SIG-M5 (cell line): ENCODE measurements at places on chromosomes 11 and 22.

DNA sequence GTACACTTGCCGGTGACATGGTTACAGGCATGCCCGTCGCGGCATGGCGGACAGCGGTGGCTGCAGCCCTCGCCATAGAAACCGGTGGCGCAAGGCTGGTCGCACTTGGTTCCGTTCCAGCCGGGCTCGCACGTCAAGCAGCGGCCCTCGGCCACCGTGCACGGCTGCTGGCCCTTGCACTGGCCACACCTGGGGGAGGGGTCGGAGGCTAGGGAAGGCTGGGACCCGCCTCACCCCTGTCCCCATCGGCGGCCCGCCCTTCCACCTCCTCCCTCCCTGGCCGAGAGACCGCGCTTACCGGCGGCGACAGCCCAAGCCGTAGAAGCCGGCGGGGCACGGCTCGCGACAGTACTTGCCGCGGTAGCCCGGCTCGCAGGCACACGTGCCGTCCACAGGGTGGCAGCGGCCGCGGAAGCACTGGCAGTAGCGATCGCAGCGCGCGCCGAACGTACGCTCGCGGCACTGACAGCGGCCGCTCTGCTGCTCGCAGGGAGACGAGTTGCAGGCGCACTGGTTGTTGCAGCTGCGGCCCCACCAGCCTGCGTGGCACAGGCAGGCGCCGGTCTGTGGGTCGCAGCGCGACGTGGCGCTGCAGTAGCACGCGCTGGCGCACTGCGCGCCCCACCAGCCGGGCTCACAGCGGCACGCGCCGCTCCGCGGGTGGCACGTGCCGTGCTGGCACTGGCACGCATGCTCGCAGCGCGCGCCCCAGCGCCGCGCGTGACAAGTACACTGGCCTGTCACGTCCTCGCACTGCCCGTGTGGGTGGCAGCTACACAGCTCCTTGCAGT is 6.7 kb downstream of the SCARF2 start:
- no peak for DNase-seq

GRCh38 chr11:66847461-66848232 is 4.4 kb downstream of the RCE1 start:
- DNase-seq: no peak

- DNase-seq: no peak
These were observed 30.9 kb downstream of the CHEK2 start for GRCh38 chr22:28710576-28711191.

- DNase-seq: no peak
These were observed 12.2 kb downstream of the CSF2RB start for GRCh38 chr22:36925388-36926290.

DNA sequence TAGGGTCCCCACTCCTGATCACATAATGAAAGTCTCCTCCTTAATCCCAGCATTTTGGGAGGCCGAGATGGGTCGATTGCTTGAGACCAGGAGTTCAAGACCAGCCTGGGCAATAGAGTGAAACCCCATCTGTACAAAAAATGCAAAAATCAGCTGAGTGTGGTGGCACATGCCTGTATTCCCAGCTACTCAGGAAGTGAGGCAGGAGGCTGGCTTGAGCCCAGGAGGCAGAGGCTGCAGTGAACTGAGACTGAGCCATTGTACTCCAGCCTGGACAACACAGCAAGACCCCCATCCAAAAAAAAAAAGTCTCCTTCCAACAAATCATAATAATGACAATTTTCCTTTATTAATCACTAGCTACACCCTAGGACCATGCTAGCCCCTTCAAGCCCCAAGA is 15.1 kb downstream of the ZMAT5 start:
- no peak for DNase-seq

DNA sequence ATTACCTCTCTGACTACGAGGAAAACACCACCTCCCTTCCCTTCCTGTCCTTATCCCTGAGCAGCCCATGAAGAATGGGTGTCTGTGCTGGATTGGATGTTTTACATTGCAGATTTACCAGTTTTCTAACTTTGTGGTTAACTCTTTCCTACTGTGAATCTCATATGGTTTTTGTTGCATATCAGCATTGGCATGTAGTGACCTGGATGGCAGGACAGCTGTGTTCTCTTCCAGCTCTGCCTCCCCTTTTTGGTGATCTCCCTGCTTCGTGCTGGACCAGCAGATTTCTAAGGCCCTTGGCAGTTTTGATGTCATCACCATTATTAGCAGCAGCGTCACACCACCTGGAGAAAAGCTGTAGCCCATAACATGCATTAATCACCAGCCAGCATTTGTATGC is 26.7 kb downstream of the OR6Q1 start:
- DNase-seq: no peak

DNA sequence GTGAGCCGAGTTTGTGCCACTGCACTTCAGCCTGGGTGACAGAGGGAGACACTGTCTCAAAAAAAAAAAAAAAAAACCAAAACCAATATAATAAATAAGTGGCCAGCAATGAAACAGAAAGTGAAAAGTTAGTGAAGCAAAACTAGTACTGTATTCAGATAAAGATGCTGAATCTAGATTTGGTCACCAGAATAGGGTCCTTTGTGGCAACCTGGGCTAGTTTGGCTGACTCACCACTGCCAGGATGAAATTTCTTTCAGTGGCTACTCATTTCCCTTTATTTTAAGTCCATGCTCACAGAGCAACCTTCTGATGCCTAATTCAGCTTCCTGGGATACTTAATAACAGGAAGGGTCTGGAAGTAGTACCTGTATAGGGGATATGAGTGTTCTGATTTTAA is 26.0 kb downstream of the LIMK2 start:
- DNase-seq: no peak

GRCh38 chr11:18264677-18265555 is 1.1 kb upstream of the SAA1 start:
- no peak for DNase-seq

- DNase-seq: no peak
These were observed 123.4 kb downstream of the DSCAML1 start for GRCh38 chr11:117673602-117674001.
